ENCODE measurements at places on chromosomes 16 and 17.

GRCh38 chr17:47267354-47267828 is 13.8 kb downstream of the ITGB3 start:
- no peak for DNase-seq

GRCh38 chr17:75006653-75007052 is 5.8 kb upstream of the MRPL58 start:
- DNase-seq = no peak

- DNase-seq = no peak
Observed at GRCh38 chr16:49108611-49109010, 173.0 kb downstream of the CBLN1 start.

GRCh38 chr16:21619765-21620425 is 20.5 kb downstream of the METTL9 start:
- DNase-seq = no peak

- no peak for DNase-seq
Observed at GRCh38 chr17:44914148-44914547, 1.2 kb downstream of the GFAP start.

GRCh38 chr17:44171931-44172455 is 1.5 kb downstream of the ASB16 start:
- DNase-seq = no peak

DNA sequence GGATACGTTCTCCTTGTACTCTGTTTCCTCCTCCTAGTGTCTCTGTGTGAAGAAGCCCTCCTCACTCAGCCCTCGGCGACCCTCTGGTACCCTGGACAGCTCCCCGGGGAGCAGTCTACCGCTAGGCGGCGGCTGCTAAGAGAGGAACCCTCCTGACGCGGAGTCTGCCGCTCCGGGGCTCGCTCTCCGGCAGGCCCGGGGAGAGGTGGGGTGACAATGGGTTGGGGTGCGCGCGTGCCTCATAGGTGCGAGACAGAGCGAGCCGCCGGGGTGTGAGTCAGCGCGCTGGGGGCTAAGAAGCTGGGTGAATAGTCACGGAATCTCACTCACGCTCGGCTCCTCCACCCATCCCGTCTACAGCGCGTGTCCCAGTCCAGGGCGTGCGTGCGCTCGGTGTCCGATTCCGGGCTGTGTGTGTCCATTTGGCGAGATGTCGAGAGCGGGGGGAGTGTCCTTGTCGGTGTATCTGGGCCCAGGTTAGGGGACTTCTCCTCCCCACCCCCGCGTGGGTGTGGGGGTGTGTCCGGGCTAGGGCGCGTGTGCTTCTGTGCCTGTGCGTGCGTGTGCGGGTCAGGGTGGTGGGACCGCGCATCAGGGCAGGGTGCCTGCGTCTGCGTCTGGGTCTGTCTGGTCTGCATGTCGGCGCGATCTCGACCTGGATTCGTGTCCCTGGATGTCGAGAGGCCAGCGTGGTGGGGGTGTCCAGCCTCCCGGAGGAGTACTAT is 577 bp upstream of the HS3ST2 start:
- DNase-seq = no peak

DNA sequence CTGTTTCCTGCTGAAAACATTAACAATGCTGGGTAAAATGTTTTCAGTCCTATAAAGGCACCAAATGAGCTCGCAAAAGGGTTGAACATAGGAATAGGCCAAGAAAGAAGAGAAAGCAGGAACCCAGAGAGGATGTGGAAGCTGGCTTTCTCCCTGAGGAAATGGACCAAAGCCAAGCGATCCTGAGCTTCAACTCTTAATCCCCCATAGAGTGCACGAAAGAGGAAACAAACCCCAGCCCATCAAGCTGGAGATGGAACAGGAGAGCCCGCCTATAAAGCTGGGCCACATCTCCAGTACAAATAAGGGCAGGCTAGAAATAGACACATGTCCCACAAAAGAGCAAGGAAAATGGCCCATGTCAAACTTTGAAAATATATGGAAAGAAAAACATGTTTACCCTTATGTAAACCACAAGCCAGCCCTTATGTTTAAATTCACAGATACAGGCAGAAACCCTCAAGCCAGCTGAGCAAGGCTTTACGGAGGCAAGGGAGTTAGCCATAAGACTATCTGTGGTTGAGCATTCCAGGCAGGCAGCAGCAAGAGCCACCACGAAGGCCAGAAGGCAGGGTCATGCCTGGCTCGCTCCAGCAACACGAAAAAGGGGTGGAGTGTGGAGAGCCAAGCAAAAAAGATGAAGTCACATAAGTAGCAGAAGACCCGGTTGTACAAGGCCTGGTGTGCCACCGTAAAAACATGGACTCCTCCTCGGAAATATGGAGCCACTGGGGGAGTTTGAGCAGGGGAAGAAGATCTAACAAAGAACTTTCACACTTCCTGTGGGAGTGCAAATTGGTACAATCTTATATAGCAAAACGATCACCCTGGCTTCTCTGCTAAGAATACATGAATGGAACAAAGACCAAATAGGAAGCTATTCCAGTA is 27.8 kb downstream of the COPRS start:
- DNase-seq = no peak

GRCh38 chr16:11354733-11355574 is 9.7 kb downstream of the RMI2 start:
- peak; percentile 73 for DNase-seq

DNA sequence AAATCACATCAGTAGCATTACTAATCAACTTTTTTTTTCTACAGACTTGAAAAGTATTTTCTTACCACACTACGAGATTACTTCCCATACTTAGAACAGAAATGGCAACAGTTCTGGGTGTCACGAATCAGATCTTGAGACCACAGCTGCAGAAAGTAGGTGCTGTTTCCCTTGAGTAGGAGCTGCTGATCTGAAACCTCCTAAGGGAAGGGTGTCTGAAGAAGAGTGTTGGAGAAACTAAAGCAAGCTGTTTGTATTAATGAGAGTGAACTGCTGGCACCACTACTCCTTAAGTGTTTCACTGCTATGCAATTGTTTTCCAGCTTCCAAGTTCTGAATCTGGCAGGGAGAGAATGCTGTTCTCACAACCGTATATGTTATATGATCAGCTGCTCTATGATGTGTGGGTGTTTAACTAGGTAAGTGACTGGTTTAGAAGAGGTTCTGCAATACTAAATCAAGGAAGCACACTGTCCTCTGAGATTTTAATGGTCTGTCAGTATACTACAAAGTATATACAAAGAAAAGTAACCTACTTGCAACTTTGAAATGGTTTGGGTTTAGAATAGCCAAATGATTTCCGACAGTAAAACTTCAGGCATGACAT is 3.3 kb downstream of the ZNF652 start:
- DNase-seq = peak; percentile 11

- DNase-seq = no peak
Observed at GRCh38 chr17:27153005-27153404, 140.9 kb upstream of the WSB1 start.

GRCh38 chr16:81770008-81770407 is 9.1 kb upstream of the PLCG2 start:
- no peak for DNase-seq

- DNase-seq = no peak
Observed at GRCh38 chr17:80208050-80208449, 12.1 kb downstream of the SGSH start.

- no peak for DNase-seq
Observed at GRCh38 chr17:42165751-42166150, 11.0 kb upstream of the RAB5C start.

DNA sequence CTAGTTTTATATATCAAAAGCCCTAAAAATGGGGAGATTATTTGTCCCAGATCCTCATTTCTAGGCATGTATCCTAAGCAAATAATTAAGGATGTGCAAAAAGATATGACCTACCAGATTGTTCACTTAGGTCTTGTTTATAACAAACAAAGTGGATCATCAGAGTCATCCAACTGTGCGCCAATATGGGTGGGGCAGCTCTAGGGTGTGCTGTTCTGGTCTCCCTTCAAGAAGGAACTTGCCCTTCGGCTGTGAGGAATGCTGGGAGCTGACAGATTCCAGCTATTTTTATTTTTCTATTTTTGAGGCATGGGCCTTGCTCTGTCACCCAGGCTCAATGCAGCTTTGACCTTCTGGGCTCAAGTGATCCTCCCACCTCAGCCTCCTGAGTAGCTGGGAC is 13.8 kb downstream of the CHP2 start:
- no peak for DNase-seq

DNA sequence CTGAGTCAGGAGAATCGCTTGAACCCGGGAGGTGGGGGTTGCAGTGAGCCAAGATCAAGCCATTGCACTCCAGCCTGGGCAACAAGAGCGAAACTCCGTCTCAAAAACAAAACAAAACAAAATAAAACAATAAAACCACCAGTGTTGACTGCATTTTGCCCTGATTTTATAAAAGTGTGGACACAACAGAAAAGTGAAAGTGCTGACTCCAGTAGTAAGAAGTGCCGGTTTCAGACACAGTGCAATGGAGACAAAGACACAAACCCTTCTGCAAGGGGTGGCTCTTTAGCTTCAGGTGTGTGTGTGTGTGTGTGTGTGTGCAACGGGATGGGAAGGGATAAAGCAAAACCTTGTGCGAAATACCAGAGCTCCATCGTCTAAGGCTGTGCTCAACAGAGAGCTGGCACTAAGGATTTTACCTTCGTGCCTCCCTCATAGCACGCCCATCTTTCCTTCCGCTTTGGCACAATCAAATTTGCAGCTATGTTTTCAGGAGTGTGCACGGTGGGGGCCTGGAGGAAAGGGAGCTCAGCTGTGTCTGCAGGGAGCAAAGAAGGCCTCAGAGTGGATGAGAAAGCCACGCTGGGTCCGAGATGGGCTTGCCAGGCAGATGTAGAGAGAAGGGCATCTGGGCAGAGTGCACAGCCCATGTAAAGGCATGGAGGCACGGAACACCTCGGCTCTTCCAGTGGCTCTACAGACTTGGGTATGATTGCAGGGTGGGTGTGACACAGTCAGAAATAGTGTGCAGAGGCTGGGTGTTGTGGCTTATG is 15.5 kb downstream of the MXRA7 start:
- DNase-seq = no peak

DNA sequence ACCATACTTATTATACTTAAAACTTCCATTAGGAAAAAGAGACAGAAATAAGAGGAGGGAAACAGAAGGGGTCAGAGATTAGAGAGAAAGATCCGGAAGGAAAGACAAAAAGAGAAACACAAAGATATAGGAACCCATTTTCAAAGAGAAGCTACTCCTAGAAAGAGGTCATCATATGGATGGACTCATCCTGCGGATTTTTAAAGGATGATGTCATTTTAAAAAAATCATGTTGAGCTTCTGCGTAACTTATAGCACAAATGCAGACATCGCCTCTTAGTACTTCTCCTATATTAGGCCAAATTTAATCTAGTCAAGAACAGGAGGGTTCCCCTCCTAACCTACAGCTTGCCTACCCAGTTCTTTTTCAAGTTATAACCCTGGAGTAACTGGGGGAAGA is 18.1 kb downstream of the EFTUD2 start:
- no peak for DNase-seq

DNA sequence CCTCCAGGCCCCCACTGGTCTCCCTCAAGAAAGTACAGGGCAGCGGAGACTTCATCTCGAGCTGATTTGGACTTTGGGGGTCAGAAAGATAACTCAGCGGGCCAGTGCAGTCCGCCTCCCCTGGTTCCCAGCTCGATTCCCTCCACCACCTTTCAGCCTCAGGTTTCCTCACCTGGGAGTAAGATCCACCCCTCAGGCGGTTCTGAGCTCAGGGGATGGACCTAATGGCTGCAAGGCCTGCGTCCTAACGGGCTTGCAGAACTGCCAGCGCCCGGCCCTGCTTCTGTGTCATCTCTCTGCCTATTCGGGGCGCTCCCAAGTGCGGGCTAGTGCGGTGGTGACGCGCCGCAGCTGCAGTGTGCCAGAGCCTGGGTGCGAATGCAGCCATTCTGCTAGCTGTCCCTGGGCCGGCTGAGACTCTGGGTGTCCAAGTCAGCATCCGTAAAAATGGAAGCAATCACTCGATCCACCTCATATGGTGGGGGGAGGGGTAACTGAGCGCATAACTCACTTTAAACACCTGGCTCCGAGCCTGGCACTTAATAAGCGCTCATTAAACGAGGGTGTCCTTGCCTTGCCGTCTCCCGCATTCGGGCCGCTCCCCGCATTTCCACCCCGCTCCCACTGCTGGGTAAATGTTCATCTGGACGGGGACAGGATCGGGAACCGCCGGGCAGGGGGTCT is 129.6 kb upstream of the LHX1 start:
- no peak for DNase-seq

DNA sequence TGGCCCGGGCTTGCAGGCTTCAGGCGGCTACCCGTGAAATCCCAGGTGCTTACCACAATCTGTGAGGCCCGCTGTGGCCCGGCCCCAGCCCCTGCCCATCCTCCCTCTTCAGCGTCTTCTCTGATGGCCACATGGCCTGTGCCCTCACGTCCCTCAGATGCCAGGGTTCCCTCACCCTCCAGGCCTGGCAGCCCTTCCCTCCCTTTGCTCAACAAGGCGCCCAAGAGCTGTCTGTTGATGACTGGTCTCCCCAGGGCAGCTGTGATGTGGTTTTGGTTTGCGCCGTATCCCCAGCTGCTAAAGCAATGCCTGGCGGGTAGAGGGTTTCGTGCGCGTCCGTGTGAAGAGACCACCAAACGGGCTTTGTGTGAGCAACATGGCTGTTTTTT is 35.1 kb downstream of the PMM2 start:
- DNase-seq = no peak

- no peak for DNase-seq
Observed at GRCh38 chr17:50589095-50589705, 28.7 kb downstream of the CACNA1G start.

DNA sequence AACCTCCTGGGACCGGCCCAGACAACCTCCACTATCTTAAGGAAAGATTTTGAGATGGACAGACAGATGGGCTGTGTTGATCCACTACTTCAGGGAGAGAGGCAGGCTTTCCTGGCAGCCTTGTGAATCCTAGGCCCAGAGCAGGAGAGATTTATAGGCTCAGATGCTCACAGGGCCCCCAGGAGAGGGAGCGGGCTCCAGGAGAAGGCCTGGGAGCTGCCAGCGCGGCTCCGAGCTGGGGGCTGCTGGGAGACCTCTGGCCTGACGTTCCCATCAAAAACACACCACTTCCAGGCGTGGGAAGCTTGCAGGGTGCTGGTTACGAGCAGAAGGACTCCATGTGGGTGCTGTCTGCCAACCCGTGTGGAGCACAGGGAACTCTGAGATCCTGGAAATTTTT is 53.2 kb downstream of the MYH11 start:
- no peak for DNase-seq

- no peak for DNase-seq
Observed at GRCh38 chr17:63544467-63545301, 5.6 kb upstream of the DCAF7 start.

- no peak for DNase-seq
Observed at GRCh38 chr17:28675980-28676379, 14.0 kb downstream of the SUPT6H start.

DNA sequence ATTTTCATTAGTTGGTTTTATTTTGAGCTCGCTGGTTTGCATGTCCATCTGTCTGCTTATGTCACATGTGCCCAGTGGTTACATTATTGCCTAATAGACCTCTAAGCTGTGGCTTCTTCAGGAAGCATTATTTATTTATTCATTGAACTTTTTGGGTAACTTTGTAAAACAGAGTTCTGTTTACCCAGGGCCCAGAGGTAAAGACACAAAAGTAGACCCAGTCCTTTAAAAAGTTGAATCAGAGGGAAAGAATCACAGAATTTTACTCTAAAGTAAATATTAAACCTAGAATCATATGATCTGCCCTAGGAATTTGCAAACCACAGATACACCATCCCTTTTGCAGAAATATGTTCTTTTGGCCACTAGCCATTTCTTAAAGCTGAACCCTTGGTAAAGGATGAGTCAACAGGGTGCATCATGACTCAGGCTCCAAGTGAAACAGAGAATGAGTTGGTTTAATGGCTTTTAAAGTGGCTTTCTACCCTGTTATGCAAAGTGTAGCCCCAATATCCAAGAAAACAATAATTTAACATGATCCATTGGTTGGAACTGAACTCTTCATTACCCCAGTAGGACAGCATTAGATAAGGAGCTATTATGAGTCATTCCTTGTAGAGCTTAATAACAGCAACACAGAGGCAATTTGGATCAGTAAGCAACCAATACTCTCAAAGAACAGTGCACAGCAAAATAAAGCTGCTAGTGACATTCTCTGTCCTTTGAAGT is 236.3 kb downstream of the KCNJ2 start:
- DNase-seq = no peak
